ENCODE measurements at places on chromosomes 1 and 21.

- no peak for DNase-seq
- H3K27me3 ChIP-seq, result no peaks in the 10 kb centered on the region
- H3K27ac ChIP-seq, result no peak overlapping the region
- peaks cover 2% of the 10 kb centered on the region for H3K36me3 ChIP-seq
- peaks cover 3% of the 10 kb centered on the region for H3K4me1 ChIP-seq
These were observed 6.5 kb downstream of the F3 start for GRCh38 chr1:94535095-94535494.

DNA sequence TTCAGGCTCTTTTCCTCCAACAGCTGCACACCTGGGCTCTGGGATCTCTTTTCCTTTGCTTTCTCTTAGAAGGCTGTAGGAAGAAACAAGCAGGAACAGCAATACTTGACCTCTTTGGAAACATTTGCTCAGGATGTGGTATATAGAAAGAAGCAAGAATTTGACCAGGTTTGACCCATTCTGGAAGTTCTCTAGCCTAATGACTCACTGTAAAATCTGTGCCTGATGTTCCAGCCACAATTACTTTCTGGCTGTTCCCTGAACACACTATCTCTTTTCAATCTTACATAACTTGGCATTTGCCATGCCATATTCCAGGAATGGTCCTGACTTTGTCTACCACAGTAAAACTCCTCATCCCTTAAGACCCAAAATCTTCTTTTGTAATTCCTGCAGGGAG is 419.9 kb upstream of the DAB1 start:
- H3K27me3 ChIP-seq, result no peaks in the 10 kb centered on the region
- H3K27ac ChIP-seq, result no peak overlapping the region
- DNase-seq, result no peak
- no peak overlapping the region for H3K4me3 ChIP-seq
- H3K4me1 ChIP-seq, result no peaks in the 10 kb centered on the region

GRCh38 chr1:214568328-214568727 is 16.9 kb upstream of the PTPN14 start:
- DNase-seq, result no peak
- H3K4me3 ChIP-seq, result no peak overlapping the region

GRCh38 chr1:160402001-160402795 is 1.8 kb downstream of the VANGL2 start:
- DNase-seq, result no peak
- no peaks in the 10 kb centered on the region for H3K36me3 ChIP-seq
- H3K27me3 ChIP-seq, result no peaks in the 10 kb centered on the region
- H3K4me1 ChIP-seq, result peaks cover 31% of the 10 kb centered on the region

DNA sequence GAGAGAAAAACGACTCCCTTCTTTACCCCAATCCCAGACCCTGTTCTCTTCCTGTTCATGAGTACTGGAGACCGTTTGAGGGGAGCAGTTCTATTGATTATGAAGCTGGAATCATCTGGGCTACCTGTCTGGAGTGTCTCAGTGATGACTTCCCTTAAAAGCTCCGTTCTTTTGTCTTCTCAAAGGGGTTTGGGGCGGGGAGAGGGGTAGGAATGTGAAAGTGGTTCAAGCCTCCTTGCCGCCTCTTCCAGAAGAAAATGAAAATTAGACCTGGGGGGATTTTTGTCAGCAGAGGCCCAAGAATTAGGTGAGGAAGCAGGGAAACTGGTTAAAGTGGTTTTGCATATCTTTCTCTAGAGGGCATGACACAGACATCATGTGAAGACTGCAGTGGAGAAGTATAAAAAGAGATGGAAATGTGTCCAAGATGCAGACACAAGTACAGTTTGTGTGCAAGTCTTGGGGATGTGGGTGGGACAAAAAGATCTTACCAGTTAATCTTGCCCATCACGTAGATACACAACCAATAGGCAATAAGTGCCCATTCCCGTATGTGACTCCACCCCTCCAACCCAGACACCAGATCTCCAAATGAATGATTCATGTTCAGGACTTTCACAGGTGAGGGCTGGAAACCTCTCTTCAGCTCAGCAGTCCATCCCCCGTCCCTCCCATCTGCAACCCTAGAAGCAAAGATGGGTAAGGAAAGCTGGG is 470 bp upstream of the MTMR11 start:
- no peak overlapping the region for H3K27ac ChIP-seq
- DNase-seq, result peak; percentile 80
- peaks cover 2% of the 10 kb centered on the region for H3K4me1 ChIP-seq
- H3K36me3 ChIP-seq, result no peaks in the 10 kb centered on the region
- H3K4me3 ChIP-seq, result no peak overlapping the region

GRCh38 chr1:63593303-63593885 is at the start of gene PGM1:
Gene PGM1 (plus strand): TSS chr1:63593411. CDS start chr1:63593489, 78 bp downstream.
- no peaks in the 10 kb centered on the region for H3K36me3 ChIP-seq
- no peak for DNase-seq
- peak within 1 kb of the TSS; percentile 52 for H3K27ac ChIP-seq
- peaks cover 6% of the 10 kb centered on the region for H3K4me1 ChIP-seq

- no peaks in the 10 kb centered on the region for H3K27me3 ChIP-seq
- H3K36me3 ChIP-seq, result no peaks in the 10 kb centered on the region
- no peak for DNase-seq
- H3K27ac ChIP-seq, result no peak overlapping the region
These were observed 47.6 kb upstream of the PPP2R5A start for GRCh38 chr1:212237651-212238050.

GRCh38 chr1:33372677-33373076 is 51.8 kb upstream of the A3GALT2 start:
- no peak for DNase-seq
- no peak overlapping the region for H3K27ac ChIP-seq
- H3K4me1 ChIP-seq, result no peaks in the 10 kb centered on the region
- H3K27me3 ChIP-seq, result no peaks in the 10 kb centered on the region
- H3K4me3 ChIP-seq, result no peak overlapping the region

Measured in mesendoderm (in vitro differentiated cells).